ENCODE measurements at places on chromosomes 2 and 18.

- DNase-seq = no peak
These were observed 82.0 kb downstream of the NRP2 start for GRCh38 chr2:205764270-205764746.

- DNase-seq = peak; percentile 31
These were observed 136.1 kb downstream of the ICOS start for GRCh38 chr2:204072443-204073324.

DNA sequence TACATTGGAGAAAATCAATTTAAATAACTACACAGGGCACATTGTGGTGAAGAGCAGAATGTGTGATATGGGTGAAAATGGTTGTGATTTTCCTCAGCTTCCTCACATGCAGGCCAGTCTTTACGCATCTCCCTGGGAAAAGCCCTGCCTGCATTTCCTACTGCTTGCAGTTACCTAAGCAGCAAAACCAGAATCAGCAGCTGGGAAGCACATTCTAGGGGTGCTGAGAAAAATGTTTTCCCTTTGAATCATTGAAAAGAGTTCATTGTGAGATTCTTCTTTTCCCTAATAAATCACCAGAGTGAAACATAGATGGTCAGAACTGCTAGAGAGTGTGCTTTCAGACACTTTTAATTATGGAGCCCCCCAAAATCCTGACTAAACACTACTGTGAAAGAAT lies 656.0 kb downstream of the TDRD15 start:
- DNase-seq = no peak

- no peak for DNase-seq
These were observed 3.7 kb upstream of the SERTAD2 start for GRCh38 chr2:64657411-64657810.

- DNase-seq = no peak
These were observed 188.5 kb upstream of the HDAC4 start for GRCh38 chr2:239589270-239589825.

- DNase-seq = no peak
These were observed 31.5 kb upstream of the PGAP1 start for GRCh38 chr2:196957881-196958525.

GRCh38 chr18:40235836-40236235 lies 1719.2 kb upstream of the PIK3C3 start:
- no peak for DNase-seq

- DNase-seq = no peak
These were observed 15.9 kb downstream of the GLS start for GRCh38 chr2:190896477-190896876.

GRCh38 chr2:38075507-38076151 lies at the start of gene CYP1B1:
TSS of gene CYP1B1 (minus strand) at chr2:38076151. CDS start at chr2:38075388, 763 bp downstream.
- DNase-seq = no peak

GRCh38 chr18:70380915-70381896 lies 92.4 kb downstream of the SOCS6 start:
- peak; percentile 78 for DNase-seq

GRCh38 chr2:179692043-179692442 lies 169.4 kb downstream of the ZNF385B start:
- no peak for DNase-seq

GRCh38 chr2:69767034-69767433 lies 25.1 kb downstream of the ANXA4 start:
- DNase-seq = no peak

- DNase-seq = no peak
These were observed 119.6 kb upstream of the ARL5A start for GRCh38 chr2:151947813-151948165.

GRCh38 chr2:101473911-101474701 lies 806 bp downstream of the RFX8 start:
- DNase-seq = no peak

DNA sequence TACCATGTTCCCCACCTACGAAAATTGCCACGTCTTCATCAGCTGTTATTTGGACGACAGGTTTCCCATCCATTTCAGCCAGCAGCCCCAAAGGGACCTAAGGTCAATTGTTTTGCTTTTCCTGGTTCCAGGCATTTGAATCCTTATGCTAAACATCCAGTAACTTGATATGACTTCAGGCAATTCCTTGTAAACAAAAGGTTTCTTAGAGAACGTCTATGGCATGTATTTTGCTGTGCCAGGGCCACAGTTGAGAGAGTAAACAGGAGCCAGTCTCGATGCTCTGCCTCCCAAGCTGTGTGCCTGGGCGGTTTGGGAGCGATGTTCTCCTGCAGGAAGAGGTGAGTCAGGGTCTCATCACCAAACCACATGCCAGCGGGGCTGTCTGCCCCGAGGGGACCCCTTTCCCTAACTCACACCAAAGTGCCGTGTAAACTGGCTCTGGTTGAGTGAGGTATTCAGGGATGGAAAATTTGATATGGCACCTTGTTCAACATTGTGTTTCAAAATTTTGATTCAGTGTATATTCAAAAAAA lies 12.9 kb upstream of the MC5R start:
- DNase-seq = no peak

DNA sequence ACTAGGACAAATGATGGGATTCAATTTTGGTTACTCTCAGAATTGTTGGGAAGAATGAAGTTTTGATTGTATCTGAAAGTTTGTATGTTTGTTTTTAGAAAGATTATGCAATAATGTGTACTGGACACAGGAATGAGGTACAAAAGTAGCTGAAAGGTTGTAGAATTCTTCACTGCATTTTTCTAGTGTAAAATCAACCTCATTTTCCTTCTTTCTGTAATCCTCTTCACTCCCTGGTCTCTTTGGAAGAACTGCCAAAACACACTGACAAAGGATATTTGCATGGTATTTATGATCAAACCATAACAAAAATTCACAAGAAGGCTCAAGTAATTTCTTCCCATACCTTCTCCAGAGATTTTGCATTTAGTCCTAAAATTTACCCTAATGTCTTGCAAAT lies 110.7 kb downstream of the ZEB2 start:
- no peak for DNase-seq

- DNase-seq = no peak
These were observed 156.7 kb upstream of the TFPI start for GRCh38 chr2:187710791-187711521.

GRCh38 chr2:96687711-96688640 lies 45.4 kb downstream of the FER1L5 start:
- DNase-seq = no peak

Data from NCI-H1436 (cell line).